ENCODE measurements at places on chromosomes 7 and 10.

DNA sequence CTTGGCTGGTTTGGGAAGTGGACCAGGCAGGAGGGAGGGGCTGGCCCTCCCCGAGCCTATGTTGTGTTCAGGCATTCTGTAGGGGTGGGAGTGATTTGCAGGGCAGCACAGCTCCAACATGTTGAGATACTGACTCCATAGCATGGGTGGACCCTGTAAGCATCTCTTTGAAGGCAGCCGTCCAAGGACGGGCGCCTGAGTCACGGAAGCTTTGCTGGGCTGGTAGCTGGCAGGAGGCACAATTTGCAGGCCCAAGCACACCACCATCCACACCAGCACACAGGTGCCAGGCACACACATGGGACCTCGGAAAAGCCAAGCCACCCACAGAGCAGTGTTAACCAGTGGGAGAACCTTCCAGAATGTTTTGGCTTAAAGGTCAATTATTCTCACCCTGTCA, 505.1 kb upstream of the FOXK1 start:
- no peak for DNase-seq

DNA sequence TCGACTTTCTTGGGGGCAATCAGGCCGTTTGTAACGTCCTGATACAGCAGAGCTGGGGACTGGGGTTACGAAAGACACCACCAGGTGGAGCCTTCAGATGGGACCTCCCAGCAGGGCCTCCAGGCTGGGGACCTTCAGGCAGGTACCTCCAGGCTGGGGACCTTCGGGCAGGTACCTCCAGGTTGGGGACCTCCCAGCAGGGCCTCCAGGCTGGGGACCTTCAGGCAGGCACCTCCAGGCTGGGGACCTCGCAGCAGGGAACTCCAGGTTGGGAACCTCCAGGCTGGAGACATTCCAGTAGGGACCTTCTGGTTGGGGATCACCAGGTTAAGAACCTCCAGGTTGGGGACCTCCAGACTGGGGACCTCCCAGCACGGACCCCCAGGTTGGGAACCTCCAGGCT, 23.5 kb upstream of the GPR146 start:
- DNase-seq, result no peak

DNA sequence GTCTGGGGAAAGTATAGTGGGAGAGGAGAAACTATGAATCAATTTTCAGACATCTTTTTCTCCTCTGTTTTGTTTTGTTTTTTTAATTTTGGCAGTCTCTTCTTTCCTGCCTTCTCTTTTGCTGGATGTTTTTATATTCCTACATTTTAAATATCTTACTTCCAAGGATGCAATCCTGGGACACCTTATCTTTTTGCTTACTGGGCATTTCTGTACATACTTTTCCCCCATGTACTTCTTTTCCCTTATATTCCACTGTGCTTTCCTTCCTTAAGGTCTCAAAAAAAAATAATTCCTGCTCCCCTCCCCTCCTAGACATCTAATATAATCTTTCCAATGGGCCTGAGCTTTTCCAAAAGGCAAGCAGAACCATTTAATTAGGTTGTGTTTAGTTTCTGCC, 701.1 kb downstream of the NRG3 start:
- no peak for DNase-seq

DNA sequence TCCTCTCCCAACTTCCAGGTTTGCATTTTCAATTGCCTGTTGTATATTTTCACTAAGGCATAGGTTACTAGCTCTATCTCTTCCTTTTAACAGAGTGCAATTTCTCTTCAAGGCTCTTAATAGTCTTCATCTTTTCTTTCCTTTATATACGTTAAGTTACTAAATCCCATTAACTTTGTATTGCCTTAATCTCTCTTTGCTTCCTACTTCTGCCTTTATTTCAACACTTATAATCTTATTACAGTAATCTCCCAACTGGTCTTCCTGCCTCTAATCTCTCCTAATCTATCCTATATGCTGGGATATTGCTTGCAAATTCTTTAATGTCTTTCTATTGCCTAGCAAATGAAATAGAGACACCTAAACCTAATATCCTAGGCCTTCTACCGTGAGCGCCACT, 26.1 kb downstream of the ST7 start:
- no peak for DNase-seq

DNA sequence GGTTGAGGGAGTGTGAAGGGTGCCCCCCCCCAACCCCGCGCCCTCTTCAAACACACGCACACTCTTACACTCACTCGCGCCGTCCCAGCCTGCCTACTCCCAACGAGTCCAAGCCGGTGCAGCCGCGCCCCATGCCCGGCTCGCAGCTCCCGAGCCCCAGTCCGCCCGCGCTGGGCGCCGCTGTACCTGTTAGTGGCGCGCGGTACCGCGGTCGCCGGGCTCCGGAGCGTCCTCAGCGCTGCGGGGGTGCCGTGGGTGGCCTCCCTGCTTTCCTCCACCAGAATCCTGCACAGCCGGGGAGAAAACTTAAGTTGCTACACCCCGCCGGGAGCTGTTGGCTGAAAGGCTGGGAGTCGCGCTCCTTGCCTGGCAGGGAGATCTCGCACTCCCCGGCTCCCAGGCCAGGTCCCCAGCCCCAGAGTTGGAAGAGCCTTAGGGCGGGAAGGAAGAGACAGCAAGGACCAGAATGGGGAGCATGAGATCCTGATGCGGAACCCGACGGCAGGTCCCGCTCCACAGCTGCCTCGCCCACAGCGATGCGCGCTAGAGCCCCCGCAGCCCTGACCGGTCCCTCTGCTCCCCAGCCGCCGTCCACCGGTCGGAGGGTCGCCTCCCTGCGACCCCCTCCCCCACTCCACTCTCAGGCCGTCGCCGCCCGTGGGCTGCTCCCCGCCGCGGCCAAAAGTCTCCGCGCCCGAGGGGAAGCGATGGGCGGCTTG, 863 bp downstream of the ST8SIA6 start:
- peak; percentile 28 for DNase-seq

GRCh38 chr7:111394891-111395290, 167.4 kb downstream of the IMMP2L start:
- DNase-seq, result no peak

GRCh38 chr10:84353052-84353803, 24.8 kb downstream of the CCSER2 start:
- DNase-seq, result no peak

- DNase-seq, result no peak
These were observed 97.8 kb downstream of the SLC37A3 start for GRCh38 chr7:140300243-140301136.

- DNase-seq, result peak; percentile 72
These were observed 25.3 kb downstream of the CCDC6 start for GRCh38 chr10:59880971-59881510.

DNA sequence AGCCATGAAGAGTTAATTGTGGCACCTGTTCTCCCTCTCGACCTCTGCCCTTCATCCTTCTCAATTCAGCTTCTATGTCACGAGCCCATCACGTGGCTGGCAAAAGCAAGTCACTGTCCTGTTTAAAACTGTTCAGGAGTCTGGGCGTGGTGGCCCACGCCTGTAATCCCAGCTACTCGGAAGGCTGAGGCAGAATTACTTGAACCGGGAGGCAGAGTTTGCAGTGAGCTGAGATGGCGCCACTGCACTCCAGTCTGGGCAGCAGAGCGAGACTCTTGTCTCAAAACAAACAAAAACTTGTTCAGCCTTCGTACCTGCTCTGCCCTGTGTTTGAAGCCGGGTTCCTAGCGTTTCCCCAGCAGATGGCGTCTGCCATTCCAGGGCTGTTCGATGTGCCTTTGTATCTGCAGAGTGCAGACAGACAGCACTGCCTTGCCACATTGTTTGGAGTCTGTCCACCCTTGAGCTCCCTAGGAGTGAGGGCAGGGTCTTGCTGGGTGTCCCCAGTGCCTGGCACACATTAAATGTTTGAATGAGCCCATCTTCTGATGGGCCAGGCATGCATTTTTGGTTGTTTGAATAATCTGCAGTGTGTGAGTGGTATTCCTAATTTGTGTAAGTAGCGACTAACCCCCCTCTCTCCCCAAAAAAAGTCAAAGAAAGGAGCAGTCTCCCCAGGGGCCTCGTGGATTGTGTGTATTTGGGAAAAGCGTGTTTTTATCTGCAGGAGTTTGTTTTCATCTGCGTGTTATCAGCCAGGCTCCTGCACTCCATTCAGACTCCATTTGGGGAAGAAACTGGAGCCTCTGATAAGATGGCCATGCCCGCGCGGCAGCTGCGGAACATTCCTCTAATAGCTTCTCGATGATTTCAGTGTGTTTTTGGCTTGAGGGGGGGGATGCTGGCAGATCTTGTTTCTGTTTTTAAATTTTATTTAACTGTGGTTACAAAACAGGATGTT, 61.2 kb downstream of the DNAJB6 start:
- no peak for DNase-seq

- no peak for DNase-seq
These were observed 15.5 kb upstream of the JAZF1 start for GRCh38 chr7:28195910-28196620.

DNA sequence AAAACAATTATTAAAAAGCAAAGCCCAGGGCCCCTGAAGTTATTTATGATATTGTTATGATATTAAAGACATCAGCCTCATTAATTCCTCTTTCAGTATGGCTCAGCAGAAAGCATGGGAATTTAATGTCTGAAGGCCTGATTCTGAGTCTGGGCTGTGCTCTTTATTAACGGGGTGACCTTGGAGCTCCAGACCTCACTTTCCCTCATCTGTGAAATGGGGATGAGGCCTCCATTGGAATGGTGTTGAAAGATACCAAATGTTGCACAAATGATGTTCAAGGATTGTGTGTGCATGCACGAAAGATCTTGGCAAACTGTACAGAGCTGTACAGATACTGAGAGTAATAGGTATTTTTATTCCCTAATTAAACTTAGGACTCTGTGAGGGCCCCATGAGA, 92.3 kb upstream of the PCBD1 start:
- DNase-seq, result no peak

DNA sequence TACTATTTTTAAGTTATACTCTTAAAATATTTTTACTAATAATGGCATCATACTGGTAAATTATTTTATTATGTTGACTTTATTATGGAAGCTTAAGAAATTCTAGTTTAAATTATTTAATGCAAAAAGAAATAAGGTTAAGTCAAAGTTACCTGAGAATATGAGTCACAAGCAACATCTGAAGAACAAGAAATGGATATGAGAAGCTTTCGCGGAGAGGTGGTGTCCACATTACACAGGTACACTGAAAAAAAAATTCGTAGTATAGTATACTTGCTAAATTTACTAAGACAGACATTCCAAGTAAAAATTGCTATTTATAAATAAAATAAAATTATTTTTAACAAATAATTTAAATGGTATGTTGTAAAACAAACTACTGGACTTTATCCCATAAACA, 143.8 kb downstream of the AVL9 start:
- DNase-seq, result no peak

GRCh38 chr10:98611436-98611835, 164.7 kb upstream of the HPS1 start:
- DNase-seq, result no peak

GRCh38 chr10:115093776-115094408, 727 bp downstream of the ATRNL1 start:
- no peak for DNase-seq
